AG04449 (cell line): ENCODE measurements at places on chromosomes 12 and 14.

DNA sequence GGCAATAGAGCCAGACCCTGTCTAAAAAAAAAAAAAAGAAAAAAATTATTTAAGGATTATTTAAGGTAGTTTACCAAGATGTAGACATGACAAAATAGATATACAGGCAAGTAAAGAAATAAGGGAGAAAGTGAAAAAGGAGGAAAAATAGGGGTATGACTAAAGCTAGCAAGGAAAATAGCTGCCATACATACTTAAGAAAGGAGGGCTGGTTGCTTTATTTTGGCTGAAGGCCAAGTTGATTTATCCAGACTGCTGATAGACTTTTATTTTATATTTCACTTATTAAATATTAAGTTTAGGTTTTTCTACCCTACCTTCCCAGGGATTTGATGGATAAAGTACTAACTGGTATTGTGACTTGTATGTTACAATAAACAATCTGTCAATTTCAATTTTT lies 8.3 kb upstream of the AEBP2 start:
- no peak for DNase-seq

- DNase-seq = no peak
Observed at GRCh38 chr12:93734784-93735183, 57.6 kb downstream of the CRADD start.

- no peak for DNase-seq
Observed at GRCh38 chr12:76006028-76006925, 25.3 kb downstream of the PHLDA1 start.

GRCh38 chr12:27602516-27602915 lies 78.5 kb downstream of the PPFIBP1 start:
- no peak for DNase-seq

DNA sequence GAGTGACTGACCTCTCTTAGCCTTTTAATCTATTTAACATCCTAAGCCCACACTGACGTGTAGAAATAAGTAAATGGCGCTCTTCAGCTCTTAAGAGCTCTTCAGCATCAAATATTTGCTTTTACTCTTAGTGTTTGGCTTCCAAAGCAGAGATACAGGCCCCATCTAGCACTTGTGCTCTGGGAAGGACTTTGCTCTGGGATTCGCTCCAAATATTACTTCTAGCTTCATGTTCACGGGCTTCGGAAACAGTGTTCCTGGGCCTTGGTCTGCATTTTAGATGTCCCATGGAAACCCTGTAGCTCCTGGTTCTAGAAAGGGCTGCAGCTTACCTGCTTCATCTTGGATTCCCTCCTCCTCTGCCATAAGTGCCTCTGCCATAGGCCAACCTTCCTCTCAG lies 2.7 kb upstream of the NKX2-8 start:
- no peak for DNase-seq

GRCh38 chr14:105333020-105333490 lies 18.5 kb downstream of the PACS2 start:
- DNase-seq = no peak

DNA sequence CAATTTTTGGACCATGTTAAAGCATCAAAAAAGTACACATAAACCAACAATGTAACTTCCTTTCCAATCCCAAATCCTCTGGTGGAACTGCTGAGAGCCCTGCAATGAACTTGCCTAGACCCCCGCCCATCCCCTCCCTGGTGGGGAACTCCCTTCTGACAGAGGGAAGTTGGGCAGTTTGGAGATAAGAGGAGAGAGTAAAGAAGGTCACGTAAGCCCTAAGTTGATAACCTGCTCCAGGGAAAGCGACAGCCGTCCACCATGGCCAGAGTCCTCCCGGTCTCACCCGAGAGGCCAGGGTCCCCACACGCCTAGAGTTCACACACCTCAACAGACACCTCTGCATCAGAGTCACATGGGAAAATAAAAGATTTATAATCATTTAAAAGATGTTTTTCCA lies 138.7 kb downstream of the EGLN3 start:
- no peak for DNase-seq

GRCh38 chr14:96582411-96582961 lies 80.3 kb downstream of the PAPOLA start:
- DNase-seq = no peak

DNA sequence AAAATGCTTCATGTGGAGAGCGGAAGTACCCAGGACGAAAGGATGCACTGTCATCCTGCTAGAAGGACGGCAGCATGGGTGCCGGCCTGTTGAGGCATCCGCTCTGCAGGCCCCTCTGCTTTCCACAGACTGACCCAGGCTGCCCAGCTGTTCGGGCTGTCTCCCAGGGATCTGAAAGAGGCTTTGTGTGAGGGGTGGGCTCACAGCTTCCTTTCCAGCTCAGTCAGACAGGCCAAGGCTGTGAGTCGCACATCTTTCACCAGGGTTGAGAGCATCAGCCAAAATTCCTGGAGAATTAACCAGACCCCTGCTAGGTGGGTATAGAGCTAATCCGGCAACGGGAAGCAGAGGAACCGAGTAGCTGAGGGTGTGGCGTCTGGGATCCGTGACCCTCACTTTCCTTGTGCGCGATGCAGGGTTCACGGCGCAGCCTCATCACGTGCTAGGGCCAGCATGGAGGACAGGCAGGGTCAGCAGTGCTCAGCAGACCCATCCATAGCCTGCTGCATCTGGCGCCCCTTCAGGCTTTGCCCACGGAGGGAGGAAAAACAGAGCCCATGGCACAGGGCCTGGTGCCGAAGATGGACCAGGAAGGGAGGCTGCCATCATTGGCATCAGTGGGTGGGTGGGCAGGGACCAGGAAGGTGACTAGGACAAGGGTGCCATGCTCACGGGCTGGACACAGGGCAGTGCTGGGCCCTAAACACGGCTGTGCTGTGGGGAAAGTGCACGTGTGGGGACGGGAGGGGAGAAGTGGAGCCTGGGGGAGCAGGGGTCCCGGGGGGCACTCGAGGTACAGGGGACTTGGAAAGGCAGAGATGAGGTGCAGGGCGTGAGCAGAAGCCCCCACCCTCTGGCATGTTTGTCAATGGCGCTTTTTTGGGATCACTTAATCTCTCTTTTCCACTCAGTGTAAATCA lies 9.2 kb upstream of the SIVA1 start:
- no peak for DNase-seq

- peak; percentile 3 for DNase-seq
Observed at GRCh38 chr14:102362084-102362483, 606 bp downstream of the CINP start.

- no peak for DNase-seq
Observed at GRCh38 chr14:59687663-59688062, 111.1 kb upstream of the CCDC175 start.

GRCh38 chr12:6536894-6537579 lies 2.7 kb downstream of the GAPDH start:
- DNase-seq = no peak

GRCh38 chr12:62969695-62970094 lies 34.7 kb upstream of the PPM1H start:
- no peak for DNase-seq

- no peak for DNase-seq
Observed at GRCh38 chr12:87846045-87846444, 183.2 kb downstream of the C12orf50 start.
